ENCODE measurements at places on chromosomes 13 and 19.

GRCh38 chr13:48302871-48303358 is 636 bp upstream of the RB1 start:
- no peak for DNase-seq

DNA sequence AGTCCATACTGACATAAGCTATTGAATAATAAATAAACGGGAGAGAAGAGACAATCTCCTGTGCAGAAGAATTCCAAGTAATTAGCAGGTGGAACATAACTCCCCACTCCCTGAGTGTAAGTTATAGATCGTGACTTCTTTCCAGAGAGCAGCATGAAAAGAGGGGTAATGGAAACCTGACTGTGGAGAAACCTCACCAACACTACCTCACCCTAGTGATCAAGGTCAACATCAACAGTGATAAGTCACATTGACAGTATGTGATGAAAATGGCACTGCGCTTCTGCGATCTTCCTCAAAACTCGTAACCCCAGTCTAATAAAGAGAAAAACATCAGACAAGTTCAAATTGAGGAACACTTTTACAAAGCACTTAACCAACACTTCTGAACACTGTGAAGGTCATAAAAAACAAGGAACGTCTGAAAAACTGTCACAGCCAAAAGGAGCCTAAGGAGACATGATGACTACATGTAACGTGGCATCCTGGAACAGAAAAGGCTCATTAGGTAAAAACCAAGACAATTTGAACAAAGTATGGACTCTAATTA is 19.8 kb downstream of the CAB39L start:
- DNase-seq: no peak

- no peak for DNase-seq
Measured at GRCh38 chr19:10327793-10328192, 5.5 kb downstream of the RAVER1 start.

DNA sequence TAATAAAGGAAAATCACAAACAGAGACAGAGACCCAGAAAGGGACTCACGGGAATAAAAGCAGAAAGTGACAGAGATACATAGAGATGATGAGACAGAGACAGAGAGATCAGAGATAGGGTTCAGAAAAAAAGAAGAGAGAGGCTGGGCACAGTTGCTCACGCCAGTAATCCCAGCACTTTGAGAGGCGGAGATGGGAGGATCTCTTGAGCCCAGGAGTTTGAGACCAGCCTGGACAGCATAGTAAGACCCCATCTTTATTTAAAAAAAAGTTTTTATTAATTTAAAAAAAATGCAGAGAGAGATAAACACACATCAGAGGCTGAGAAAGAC is 19.4 kb upstream of the FOSB start:
- no peak for DNase-seq

DNA sequence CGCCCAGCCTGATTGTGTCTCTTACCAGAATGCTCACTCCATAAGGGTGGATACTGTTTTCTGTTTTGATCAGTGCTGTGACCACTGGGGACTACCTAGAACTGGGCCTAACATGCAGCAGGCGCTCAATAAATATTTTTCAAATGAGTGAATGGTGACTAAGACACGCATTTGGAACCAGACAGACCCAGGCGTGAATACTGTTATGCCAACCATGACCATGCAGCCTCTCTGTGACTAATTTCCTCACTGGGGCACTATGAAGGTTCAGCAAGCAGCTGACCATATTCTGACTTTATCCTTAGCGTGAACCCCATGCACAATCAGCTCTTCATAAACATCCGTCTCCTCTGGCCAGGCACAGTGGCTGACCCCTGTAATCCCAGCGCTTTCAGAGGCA is 13.0 kb upstream of the SPC24 start:
- no peak for DNase-seq

DNA sequence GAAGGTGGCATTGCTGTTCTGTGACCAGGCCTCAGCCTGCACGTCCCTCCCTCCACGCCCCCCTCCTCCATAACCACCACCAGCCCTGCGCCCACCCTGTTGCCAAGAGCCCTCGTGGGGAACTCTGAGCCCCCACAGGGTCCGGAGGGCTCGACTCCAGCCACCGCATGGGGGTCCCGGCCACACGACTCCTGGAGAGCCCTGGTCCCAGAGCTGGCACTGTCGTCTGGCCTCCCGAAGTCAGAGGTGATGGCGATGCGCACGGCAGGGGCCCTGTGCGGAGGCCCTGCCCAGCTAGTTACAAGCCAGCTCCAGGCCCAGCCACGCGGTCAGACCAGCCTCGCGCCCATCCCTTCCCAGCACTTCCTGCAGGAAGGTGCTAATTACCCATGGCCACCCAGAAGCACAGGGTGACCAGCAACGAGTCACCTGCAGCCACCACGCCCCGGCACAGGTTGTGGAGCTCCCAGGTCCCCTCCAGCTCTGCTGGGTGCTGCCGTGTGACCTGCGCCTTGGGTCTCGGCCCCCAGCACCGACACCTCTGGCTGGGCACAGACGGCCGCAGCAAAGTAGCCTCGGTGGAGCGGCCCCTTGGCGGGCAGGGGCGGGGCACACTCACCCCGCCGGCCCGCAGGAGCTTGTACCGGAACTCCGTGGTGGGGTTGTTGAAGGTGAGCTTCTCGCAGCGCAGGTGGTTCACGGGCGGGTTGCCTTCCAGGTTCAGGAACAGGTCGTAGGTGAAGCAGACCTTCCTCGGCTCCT is 49.6 kb downstream of the MLLT1 start:
- DNase-seq: no peak

DNA sequence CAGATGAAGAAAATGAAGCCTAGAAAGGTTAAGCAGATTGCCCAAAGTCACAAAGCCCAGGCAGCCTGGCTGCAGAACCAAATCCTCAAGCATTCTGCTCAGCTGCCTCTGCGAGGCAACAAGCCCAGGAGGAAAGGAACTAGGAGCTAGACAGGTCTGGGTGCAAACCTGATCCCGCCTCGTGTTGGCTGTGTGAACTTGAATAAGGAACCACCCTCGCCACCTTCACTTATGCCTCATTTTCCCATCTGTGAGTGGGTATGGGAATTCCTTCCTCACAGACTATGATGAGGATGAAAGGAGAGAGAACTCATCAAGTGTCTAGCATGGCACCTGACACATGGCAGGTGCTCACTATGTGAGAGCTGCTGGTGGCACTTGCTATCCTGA is 6.6 kb downstream of the SMG9 start:
- DNase-seq: no peak

DNA sequence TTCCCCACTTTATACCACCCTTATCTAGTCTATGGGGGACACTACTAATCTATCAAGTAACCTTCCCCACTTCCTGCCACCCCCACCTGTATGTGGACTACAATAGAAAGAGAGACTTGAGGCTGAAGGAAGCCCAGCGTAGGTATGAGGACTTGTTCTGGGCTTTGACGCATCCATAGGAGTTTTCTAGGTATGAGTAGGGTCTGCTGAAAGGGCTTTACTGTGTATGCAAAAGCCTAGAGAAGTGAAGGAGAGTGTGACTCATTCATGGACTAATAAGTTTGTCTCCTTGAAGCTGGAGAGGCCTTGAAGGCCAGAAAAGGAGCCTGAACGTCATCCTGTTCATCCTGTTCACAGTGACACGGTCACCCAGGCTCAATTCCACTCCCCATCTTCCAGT is 21.8 kb downstream of the TINCR start:
- no peak for DNase-seq

DNA sequence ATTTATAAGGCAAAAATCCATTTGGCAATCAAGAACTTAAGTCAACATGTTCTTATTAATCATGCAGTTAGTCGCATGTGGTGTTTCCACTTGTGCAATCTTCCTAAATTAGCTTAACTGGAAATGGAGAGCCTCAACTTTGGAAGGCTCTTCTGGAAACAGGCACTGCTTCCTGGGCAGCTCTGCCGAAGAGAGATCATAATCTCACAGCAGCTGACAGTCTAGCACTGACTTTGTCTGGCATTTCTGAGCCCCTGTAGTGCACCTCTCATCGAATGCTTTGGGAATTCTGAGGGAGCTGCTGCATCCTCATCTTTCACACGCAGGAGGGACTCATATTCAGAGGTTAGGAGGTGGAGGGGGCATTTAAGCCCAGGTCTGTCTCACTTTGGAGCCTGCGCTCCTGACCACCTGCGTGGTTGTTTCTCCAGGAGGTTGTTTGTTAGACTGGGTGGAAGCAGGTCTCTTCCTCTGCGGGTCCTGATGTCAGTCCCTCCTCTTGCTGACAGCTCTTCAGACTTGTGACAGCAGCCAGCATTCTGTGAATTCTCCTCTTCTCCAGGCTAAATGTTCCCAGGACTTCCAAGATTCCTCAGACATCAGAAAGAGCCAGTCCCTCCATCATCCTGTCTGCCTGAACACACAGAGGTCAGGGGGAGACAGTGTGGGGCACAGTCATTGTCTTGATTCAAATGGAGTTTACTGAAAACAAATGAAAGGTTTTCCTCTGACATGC is 100.4 kb upstream of the GJB6 start:
- DNase-seq: no peak

DNA sequence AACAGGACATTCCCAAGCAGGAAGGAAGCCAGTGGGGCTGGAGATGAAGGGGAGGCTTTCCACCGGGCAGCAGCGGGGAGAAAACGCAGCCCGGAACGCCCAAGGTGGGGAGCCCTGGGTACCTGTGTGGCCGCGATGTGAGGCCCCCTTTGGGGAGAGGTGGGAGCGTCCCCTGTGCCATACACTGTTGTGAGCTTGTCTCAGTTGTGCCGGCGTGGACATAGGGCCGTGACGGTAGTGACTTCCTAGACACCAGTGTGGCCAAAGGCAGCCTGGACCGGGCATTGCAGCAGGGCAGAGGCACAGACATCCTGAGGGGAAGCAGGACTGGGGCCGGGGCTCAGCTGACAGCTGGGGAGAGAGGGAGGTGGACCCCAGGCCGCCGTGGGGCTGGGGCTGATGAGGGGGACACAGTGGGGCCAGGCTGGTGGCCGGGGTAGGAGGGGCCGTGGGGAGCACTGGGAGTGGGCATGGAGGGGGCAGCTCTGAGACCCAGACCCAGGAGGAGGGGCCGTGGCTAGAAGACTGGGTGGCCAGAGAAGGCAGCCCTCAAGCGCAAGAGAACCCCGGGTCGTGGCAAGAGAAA is 38.5 kb upstream of the TFDP1 start:
- DNase-seq: no peak

DNA sequence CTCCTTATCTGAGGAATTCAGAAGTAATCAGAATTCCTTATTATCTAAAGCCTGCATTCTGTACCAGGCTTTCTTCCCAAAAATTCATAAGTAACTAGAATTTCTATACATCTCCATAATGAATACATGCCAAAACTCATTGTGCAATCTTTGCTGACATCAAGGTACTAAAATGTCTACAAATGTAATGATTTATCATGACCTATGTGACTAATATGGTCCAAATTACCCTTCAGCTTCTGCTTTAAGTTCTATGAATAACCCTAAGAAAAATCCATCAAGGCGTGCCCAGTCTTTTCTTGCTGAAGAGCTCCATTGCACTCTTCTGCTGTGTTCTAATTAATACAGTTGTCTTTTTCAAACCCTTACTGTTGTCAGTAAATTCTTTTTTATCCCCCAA is 58.5 kb upstream of the SLITRK1 start:
- DNase-seq: no peak

DNA sequence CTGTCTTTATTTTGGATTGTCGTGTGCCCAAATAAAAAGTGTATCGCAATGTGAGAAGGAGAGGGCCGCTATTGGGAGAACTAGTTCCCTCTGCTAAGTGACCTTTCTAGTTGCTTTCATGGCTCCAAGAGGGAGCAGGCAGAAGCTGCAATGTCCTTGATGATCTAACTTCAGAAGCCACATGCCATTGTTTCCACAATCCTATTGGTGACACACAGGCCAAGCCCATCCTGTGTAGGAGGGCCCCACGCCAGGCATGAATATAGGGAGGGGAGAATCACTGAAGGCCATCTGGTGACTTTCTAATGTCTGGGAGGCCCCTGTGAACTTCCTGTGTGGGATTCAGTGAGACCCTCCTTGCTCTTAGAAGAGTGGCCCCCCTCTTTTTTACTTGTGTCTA is 47.8 kb upstream of the KPNA3 start:
- DNase-seq: no peak

DNA sequence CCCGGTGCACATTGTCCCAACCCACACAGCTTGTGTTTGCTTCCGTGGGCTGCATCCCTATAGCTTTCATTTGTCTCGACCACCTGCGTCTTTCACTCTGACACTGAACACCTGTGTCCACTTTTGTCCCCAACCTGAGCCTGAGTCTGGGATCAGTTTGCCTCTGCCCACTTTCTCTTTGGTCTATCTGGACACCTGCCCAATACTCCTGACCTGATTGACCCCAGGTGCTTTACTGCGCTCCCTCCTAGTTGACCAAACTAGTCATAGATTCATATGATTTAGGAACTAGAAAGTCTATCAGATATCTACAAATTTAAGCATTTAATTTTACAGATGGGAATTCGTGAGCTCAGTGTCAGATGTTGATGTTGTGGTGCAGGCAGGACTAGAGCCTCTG is 209.9 kb downstream of the DCT start:
- DNase-seq: no peak

DNA sequence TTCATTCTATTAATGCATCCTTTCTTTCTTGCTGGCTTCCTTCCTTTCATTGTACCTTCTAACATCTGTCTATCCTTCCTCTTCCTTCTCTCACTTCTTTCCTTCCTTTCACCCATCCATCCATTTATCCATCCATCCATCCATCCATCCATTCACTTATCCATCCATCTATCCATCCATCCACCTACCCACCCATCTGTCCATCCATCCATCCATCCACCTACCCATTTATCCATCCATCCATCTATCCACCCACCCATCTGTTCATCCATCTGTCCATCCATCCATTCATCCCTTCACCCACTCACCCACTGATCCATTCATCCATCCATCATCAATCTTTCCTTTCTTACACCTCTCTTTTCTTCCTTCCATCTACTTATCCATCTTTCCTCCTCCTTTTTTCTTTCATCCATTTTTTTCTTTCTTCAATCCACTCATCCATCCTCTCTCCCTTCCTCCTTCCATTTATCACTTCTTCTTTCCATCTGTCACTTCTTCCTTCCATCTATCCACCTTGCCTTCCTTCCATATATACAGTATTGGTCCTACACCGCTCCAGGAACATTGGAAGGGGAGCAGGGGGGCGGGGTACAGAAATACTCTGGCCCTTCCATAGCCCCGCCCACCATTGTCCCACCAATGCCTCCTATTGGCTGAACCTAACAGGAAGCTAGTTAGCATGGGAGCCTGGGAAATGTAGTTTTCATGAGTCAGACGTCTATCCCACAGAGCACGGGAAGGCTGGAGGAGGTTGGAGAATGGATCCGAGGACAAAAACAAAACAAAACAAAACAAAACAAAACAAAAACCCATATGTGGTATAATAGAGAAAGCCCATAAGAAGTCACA is 45.9 kb downstream of the MBD3L1 start:
- no peak for DNase-seq

- no peak for DNase-seq
Measured at GRCh38 chr13:55062662-55063061, 2034.0 kb downstream of the OLFM4 start.

- no peak for DNase-seq
Measured at GRCh38 chr13:101712026-101712348, 259.5 kb downstream of the ITGBL1 start.

GRCh38 chr19:55441319-55441691 is 1.8 kb downstream of the SHISA7 start:
- no peak for DNase-seq

All from NCI-H774 (cell line).